Pulmonary artery endothelial cell (primary cell): ENCODE measurements at places on chromosomes 5 and 9.

- no peak for DNase-seq
Observed at GRCh38 chr5:32138839-32139493, 35.2 kb downstream of the GOLPH3 start.

- no peak for DNase-seq
Observed at GRCh38 chr9:71302776-71303175, 181.4 kb upstream of the TRPM3 start.

GRCh38 chr5:6604946-6605345 is 27.9 kb downstream of the NSUN2 start:
- no peak for DNase-seq

- DNase-seq: no peak
Observed at GRCh38 chr5:17847286-17847685, 213.0 kb downstream of the TAF11L14 start.
